SJSA1 (cell line): ENCODE measurements at places on chromosomes 5 and 9. TPM values are rescaled to one million over a fixed set of nuclear protein-coding genes. Genes with fewer than 3 reads are reported as not detected.

Gene PCDHAC1
- total RNA-seq = 0.28 TPM in 1 of 2 replicates, not detected in the other

- no peak for DNase-seq
Observed at GRCh38 chr9:3398232-3398648, 127.6 kb downstream of the RFX3 start.

DNA sequence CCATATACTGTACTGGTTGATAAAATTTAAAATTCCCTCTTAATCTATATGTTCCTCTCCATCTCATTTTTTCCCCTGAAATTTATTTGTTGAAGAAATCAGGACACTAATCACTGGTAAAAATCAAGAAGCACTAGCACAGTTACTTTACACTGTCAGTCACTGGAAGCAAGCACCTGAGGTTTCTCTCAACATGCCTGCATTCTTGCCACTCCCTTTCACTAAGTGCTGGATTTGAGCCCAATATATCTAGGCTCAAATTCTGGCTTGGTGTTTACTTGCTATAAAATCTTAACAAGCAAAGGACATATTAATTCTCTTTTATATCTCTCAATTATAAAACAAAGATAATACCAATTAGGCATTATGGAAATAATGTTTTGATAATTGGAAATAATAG is 58.6 kb downstream of the DIAPH1 start:
- DNase-seq = peak; percentile 20

GRCh38 chr9:35114113-35114839 is 1.4 kb downstream of the ATOSB start:
- DNase-seq = peak; percentile 87

DNA sequence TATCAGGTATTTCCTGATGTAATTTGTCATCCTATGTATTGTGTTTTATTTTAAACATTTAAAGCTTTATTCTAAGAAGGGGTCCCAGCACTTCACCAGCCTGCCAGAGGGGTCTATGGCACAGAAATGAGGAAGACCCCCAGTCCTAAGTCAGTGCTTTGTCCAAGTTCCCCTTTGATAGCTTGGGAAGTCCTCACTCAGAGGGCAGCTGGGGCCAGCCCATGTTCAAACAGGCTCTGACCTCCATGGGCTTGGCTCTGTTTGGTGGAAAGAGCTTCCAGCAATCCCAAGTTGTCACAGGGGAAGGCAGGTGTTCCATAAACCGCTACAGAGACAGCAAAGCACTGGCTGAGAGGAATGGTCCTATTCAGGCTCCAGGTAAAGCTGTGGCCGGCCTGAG is 26.6 kb upstream of the AKNA start:
- no peak for DNase-seq

GRCh38 chr9:113701774-113702755 is 174.0 kb upstream of the ZNF618 start:
- no peak for DNase-seq

GRCh38 chr5:44891116-44891515 is 82.4 kb downstream of the MRPS30 start:
- DNase-seq = no peak

- no peak for DNase-seq
Observed at GRCh38 chr5:116176121-116176520, 91.3 kb downstream of the COMMD10 start.

DNA sequence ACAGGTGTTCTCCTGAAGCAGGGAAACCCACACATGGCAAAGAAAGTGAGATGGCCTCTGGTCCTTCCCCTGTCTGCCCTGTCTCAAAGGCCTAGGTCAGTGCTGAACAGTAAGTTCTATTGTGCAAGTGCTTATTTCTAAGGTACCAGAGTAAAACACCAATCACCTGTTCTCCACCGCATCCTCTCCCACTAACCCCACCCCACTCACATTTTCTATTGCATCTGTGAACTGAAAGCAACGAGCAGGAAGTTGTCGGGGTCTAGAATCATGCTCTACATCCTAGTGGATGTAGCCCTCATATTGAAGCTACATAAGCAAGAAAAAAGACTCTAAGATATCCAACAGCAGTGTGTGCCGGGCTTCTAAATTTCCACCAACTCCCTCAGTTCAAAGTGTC is 265.9 kb downstream of the ENC1 start:
- DNase-seq = no peak

Gene TMEM252
- total RNA-seq = not detected in 2 replicates

Gene UGT3A2
- not detected in 2 replicates for total RNA-seq

- DNase-seq = no peak
Observed at GRCh38 chr5:145689235-145689634, 145.9 kb downstream of the PRELID2 start.

Gene FAM169A
- 16.5 and 21.9 TPM in 2 replicates for total RNA-seq

- no peak for DNase-seq
Observed at GRCh38 chr5:173751266-173751600, 134.8 kb upstream of the BOD1 start.

Gene DMRT2
- total RNA-seq = not detected in 2 replicates

DNA sequence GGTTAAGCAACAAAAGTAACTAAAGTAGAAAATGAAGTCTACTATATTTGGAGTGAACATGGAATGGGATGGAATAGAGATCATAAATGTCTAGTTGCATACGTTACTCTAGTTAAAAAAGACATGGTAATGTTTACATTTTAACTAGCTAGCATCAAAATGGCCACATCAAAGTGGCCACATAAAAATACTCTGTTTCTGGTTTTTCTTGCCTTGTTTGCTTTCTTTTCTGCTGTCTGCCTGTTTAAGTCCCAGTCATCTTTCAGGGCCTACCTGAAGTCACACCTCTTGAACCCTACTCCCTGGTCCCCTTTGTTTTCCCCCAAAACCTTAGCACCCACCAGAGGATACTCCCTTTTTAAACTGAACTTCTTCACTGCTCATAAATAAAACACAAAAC is 6.4 kb upstream of the KIF2A start:
- DNase-seq = no peak

DNA sequence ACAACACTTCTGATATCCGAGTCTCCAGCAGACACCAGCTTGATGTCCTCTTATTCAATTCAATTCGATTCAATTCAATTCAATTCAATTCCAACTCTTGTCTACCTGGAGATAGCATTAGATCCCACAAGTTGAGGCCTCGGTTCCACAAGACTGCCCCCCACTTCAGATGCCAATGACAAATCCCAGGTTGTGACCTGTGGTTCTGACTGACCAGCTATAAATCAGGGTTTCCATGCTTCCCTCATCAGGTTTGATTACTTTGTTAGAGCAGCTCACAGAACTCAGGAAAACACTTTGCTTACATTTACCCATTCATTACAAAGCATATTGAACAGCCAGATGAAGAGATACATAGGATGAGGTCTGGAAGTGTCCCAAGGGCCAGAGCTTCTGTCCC is 82.6 kb downstream of the ALDH7A1 start:
- no peak for DNase-seq

Gene SLC22A4
- total RNA-seq = 3.8 and 4.4 TPM in 2 replicates

GRCh38 chr9:89667726-89668125 is 62.9 kb downstream of the GADD45G start:
- DNase-seq = no peak

- DNase-seq = no peak
Observed at GRCh38 chr5:115435778-115436712, 108.5 kb downstream of the FEM1C start.

Gene SURF6
- total RNA-seq = 15.5 and 29.0 TPM in 2 replicates

- DNase-seq = no peak
Observed at GRCh38 chr5:157539503-157540022, 36.0 kb downstream of the ADAM19 start.

Gene ARPC5L
- total RNA-seq = 31.5 and 41.3 TPM in 2 replicates

GRCh38 chr5:137705106-137705505 is 30.8 kb downstream of the KLHL3 start:
- DNase-seq = no peak

Gene PCDH12
- not detected in 2 replicates for total RNA-seq

DNA sequence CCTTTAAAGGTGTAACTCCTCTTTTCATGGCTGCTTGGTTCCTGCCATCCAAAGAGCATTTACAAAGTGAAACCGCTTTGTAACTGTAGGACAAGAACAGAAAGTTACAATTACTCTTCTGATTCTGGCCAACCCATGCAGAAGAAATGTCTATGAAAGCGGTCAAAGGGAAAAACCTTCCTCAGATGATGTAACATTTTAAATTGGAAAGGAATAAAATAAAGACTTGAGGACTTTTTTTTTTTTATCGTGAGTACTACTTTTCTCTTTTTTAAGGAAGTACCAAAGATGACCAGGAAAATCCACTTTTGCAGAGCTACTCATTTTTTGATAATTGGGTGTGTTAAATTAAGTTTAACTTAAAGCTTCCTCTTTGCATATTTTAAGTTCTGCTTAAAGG is 13.0 kb upstream of the C9orf72 start:
- DNase-seq = no peak

DNA sequence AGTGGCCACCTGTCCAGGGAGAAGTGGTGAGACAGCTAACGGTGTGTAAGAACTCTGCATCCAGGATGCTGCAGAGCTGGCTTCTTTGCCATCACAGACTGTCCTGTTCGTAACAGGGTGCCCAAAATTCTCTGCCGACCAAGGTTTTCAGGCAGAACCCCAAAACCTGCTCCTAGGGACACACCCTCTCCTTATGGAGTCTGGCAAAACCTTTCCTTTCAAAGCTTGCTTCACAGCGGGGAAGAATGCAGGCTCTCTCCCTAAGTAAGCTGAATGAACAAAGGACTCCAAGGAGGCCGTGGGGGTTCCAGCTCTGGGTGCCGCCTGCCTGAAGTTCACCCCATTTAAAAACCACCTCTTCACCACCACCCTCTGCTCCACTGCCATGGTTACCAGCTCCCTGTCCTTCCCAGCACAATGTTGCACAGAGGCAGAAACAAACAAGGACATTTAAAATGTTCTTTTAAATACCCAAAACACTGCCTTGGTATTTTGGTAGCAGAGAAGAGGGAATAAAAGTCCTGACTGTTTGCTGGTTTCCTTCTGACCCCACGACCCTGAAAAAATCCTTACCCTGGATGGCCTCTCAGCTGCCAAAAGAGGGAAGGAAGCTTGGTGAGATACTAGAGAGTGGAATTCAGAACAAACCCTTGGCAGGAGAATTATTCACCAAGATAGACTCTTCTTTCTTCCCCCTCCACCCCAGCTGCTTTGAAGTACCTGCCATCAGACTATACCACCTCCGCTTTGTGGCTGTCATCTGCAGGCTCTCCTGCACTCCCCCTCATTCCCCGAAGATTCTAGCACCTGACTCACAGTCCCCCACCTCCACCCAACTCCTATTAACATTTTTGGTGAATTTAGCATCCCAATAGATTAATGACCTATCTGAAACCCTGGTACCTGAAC is 7.1 kb upstream of the KLF9 start:
- DNase-seq = no peak

Gene XRCC4
- total RNA-seq = 11.7 and 16.1 TPM in 2 replicates

- no peak for DNase-seq
Observed at GRCh38 chr5:113520899-113521298, 7.4 kb downstream of the YTHDC2 start.

Gene SLC25A48
- total RNA-seq = not detected in 2 replicates

- DNase-seq = no peak
Observed at GRCh38 chr5:75260708-75261107, 24.0 kb upstream of the ANKRD31 start.

Gene GTF2H2
- 41.7 and 51.2 TPM in 2 replicates for total RNA-seq

Gene NEURL1B
- 7.4 and 15.4 TPM in 2 replicates for total RNA-seq

- no peak for DNase-seq
Observed at GRCh38 chr5:74196233-74196632, 444.3 kb downstream of the ENC1 start.

DNA sequence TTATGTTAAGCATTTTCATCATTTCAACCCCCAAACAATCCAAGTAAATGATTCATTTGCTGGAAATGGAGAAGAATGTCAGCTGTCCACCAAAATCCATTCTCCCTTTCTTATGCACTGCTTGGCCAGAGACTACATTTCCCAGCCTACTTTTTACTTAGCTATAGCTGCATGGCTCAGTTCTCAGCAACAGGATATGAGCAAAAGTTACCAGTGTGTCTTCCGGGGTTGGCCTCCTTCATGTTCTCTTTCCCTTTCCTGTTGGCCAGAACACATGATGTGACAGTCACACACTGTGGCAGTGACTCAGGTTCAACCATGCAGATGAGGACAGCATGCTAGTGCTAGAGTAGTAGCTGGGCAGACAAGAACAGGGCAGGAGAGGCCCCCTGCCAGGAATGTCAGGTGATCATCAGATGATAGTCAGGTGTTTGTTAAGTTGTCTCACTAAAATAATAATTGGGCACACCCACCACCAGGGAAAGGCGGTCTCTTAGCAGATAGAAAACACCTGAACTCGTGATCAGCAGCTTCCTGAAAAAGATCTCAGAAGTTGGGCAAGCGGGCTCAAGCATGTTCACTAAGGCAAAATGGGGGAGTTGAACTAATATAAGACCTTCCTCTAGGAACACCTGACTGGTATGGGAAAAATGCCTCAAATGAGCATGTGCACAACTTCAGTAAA is 12.2 kb downstream of the GPR150 start:
- peak; percentile 54 for DNase-seq

Gene ANKRD34B
- not detected in 2 replicates for total RNA-seq

Gene HTR4
- not detected in 2 replicates for total RNA-seq
